8988T (cell line): ENCODE measurements at places on chromosomes 6 and 20.

DNA sequence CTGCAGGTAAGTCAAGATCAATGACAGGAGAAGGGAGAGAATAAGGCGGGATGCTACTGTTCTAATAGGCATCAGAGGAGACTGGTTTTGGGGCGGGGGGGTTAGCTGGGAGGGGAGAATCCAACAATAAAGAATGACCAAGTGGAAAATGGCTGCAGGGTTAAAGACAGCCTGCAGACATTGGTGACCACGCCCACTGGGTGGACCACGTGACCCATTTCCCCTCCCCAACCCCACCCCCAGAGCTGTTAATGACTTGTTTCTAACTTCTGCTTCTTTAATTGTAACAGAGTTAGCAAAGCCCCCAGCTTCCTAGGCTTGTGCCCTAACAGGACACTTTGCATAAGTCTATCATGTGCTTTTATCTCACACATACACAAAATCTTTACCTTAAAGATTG lies 344.5 kb downstream of the KIF16B start:
- no peak for DNase-seq

DNA sequence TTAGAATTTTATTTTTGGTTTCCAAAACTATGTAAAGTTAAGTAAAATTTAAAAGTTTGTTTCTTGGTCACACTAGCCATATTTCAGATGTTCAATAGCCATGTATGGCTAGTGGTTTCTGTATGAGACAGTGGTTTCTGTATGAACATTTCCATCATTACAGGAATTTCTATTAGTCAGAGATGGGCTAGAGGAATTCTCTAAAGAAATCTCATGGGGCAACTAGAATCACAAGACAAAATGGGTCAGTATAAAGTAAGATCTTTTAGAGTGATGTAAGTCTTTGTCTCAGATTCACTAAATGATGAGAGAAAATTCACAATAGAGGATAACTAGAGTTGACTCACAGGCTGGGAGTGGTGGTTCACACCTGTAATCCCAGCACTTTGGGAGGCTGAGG lies 149.0 kb downstream of the FUT9 start:
- DNase-seq: no peak

DNA sequence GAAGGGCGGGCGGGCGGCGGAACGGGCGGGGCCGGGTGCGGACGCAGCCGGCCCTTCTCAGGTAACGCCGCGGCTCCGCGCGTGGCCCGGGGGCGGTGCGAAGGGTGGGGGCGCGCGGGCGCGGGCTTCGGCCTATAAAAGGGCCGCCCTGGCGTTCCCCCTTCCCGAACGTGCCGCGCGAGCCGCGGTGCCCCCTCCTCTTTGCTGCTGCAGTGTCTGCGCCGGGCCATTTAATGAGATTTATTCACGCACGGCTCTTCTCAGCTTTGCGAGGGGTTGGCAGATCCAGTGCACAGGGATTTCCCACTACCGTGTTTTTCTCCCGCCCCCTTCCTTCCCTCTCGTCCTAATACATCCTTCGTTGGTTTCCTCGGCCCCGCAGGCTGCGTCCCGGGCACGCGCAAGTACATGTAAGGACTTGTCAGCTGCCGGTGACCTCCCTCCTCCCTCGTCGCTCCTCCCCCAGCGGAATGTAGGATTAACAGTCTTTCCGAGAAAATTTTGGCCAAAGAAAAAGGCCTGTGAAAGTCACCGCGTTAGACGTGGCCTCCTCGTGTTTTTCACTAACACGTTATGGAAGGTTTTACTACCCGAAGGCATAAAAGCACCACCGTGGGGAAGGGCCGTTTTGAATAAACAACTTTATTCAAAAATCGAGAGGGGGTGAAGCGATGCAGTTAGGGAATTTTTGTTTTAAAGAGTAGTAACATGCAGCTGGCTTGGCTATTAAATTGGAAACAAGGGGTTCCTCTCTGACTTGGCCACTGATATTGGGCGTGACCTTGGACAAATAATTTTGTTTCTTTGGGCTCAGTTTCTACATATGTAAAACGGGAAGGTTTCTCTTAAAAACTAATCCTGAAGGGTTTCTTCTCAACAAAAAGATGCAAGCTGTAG lies 966 bp upstream of the REV3L start:
- DNase-seq: peak; percentile 63

- no peak for DNase-seq
These were observed 8.0 kb upstream of the TUBB2B start for GRCh38 chr6:3235486-3235885.

- DNase-seq: no peak
These were observed 84.9 kb downstream of the BTBD9 start for GRCh38 chr6:38554700-38555413.

DNA sequence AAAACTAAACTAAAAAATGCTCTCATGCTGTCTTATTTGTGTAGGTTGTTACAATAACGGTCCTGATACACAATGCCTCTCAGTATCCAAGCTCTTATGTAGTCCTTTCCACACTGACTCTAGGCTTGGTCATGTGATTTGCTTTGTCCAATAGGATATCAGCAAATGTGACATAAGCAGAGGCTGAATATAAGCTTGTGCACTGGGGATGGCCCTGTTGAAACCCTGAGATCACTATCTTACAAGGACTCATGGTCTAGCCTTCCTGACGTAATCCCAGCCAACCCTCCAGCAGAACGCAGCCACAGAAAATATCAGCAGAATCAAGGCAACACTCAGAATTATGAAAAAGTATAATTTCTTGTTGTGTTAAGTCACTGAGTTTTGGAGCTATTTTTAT lies 145.1 kb upstream of the CCN2 start:
- DNase-seq: no peak

- DNase-seq: no peak
These were observed 8.1 kb upstream of the ATXN1 start for GRCh38 chr6:16769131-16769985.

DNA sequence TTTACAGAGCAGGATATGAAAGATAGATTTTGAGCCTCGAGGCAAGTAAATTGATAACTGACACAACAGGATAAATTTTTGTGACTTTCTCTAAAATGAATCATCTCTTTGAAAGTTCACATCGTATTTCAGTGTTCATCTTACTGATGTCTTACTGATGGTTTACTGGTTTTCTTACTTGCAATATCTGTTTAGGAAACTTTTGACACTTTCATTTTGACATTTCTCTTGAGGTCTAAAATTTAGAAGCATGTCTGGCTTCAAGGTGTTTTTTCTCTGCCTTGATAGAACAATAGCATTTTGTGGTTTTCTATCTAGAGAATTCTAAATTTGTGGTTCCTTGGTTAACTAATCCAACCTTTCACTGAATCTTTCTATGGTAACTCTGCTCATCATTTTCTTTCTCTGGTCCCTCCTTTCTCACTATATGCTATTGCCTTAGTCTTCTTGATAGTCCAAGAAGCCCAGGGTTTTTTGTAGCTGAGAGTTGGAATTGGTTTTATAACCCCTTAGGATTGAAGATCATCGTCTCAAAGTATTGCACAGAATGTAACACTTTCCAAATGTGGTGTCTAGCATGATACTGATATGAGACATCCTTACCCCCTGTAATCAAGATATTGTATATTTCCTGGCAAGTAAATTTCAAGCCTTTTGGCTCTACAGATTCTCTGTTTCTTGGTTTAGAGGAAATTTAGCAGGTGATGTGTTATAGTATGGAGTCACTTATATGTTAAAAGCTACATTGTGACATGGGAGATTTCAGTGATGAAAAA lies 98.7 kb downstream of the RNF144B start:
- no peak for DNase-seq

DNA sequence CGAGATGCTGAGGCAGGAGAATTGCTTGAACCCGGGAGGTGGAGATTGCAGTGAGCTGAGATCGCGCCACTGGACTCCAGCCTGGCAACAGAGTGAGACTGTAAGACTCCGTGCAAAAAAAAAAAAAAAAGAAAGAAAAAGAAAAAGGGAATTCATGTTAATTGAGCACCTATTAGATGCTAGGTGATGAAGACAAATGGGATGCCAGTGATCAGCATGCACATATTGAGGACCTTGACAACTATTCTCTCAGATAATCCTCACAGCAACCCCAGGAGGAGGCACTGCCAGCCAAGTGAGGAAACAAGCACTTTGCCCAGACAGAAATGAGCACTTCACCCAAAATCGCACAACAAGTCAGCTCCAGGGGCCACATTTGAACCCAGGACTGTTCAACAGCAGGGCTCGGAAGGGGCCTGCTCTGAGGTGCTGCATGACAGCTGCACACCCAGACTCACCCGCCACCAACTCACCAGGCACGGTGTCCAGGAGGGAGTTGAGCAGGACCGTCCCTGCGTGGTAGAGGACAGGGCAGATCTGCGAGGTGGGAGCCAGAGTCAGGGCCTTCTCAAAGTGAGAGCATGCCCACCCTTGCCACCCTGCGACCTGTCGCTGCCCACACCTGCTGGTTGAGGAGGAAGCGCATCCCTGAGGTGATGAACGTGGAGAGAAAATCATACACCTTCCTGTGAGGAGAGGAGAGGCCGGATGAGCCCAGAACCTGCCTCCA lies 4.6 kb downstream of the PLTP start:
- DNase-seq: no peak

GRCh38 chr6:84166395-84166794 lies 61.0 kb downstream of the CEP162 start:
- DNase-seq: no peak

DNA sequence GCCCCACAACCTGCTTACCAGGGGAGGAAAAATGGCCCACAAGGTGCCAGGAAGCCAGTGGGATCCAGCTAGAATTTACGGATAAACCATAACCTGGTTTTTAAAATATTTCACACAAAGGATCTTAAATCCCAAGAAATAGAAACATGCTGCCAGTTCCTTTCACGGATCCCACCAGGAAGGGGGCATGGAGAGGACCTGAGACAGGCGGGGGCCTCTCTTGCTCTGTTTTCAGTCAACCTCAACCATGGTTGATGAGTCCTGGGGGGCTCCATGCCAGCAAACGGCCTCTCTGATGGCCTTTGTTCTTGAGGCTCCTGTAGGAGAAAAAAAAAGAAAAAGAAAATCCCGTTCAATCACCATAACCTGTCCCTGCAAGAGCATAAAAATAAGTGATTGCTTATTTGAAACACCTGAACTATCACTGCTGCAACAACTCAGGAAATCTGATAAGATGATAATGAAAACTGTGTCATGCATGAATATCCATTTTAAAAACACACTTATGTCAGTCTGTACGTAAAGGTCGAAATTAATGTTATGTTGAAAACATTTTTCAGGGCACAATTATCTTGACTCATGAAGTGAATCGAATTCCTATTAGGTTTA lies 125.8 kb upstream of the CST7 start:
- DNase-seq: no peak

GRCh38 chr6:168925671-168926070 lies 328.0 kb downstream of the THBS2 start:
- no peak for DNase-seq

DNA sequence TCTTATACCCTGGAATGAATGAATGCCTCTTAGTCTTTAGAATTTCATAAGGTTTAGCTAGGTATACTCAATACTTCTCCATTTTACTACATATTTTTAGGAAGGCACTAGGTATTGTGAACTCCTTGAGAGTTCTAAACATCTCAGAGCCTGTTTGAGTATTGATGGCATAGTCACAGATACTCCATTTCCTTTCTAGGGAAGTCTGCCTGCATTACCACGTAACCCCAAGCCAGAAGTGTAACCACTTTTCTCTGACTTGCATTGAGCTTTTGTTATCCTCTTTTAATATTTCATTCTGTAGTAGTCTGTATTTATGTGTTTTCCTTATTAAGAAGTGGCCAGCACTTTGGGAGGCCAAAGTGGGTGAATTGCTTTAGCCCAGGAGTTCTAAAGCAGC lies 12.2 kb downstream of the TOP1 start:
- no peak for DNase-seq

DNA sequence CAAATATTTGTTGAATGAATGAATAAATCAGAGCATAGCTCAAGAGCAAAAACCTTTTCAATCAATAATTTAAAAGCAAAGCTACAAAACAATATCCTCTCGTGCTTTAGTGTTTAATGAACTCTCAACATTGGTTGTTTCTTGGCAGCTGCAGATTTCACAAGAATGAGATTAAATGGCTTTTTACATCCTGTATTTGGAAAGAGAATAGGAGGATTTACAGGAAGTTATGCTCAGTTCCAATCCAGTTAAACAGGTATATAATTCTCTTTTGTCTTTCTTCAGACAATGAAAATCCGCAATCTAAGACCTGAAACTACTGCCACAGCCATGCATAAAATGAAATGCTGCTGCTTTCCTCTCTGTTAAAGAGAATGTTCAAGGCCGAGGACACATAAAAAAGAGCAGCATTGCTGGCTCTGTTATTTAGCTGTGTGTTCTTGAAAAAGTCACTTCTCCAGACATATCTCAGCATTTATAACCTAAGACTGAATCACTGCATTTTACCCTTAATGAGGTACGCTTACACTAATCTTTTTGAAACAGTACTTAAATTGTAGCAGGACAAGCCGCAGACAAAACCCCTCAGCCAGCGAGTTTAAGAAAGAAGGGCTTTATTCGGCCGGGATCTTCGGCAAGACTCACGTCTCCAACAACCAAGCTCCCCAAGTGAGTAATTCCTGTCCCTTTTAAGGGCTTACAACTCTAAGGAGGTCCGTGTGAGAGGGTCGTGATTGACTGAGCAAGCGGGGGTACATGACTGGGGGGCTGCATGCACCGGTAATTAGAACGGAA lies 3.6 kb downstream of the C6orf52 start:
- no peak for DNase-seq

DNA sequence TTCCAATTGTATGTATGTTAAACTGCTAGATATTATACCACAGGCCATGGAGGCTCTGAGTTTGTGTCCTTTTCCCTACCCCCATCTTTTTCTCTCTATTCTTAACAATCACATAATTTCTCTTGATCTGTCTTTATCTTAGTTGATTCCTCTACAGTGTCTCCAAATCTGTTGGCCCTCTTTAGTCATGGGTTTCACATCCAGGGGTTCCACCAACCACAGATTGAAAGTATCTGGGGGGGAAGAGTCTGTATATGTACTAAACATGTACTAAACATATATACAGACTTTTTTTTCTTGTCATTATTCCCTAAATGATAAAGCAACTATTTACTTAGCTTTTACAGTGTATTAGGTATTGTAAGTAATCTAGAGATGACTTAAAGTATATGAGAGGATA lies 20.2 kb downstream of the RAB22A start:
- DNase-seq: no peak

GRCh38 chr20:5482791-5483190 lies 166.0 kb upstream of the PROKR2 start:
- DNase-seq: no peak

GRCh38 chr20:47929368-47930115 lies 144.3 kb upstream of the SULF2 start:
- DNase-seq: no peak

DNA sequence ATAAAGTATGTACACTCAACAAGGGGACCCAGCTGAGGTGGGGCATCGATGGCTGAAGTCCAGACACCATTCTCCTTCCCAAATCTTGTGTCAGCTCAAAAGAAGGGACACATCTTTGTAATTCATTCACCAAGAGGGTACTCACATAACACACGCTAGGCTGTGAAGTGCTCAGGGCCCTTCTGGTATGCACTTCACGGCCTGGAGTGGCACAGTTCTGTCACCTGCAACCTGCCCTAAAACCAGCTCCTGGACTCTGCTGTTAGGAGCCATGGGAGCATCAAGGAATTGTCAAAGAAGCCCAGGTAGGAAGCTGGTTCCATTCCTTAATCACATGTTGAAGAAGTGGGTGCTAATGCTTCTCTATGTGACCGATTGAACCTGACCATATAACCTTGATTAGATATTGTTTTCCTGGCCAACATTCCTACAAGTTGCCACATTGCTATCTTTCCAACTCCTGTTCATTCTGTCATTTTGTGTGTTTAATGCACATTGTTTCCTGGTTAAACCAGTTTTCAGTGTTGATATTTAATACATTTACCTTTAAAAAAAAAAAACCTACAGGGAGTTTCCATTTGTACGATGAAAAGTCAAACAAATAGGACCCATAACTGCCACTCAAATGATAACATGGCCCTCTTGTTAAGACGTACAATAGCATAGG lies 127.3 kb downstream of the TNFRSF21 start:
- no peak for DNase-seq

- no peak for DNase-seq
These were observed 15.7 kb upstream of the TMEM217 start for GRCh38 chr6:37273690-37274089.
